ENCODE measurements at places on chromosomes 13 and 19.

- DNase-seq, result no peak
Observed at GRCh38 chr13:101303521-101303920, 112.8 kb downstream of the NALCN start.

DNA sequence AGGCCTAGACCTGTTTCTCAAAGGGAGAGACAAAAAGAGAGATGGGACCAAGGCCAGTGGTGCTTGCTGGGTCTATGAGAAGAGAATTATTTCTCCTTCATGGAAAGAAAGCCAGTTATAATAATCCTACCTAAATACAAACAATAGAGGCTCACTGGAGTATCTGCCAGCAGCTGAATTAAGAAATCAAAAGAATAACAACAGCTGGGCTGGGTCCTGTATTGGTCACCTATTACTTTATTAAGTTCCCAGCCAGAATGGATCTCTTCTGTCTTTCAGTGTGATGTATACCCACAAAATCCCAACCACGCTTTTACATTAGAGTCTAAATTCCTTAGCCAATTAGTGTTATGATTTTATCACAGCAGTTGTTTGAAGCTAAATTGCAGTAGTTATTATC, 297.8 kb upstream of the DACH1 start:
- no peak for DNase-seq

- no peak for DNase-seq
Observed at GRCh38 chr19:18401580-18402112, 4.2 kb upstream of the LRRC25 start.

DNA sequence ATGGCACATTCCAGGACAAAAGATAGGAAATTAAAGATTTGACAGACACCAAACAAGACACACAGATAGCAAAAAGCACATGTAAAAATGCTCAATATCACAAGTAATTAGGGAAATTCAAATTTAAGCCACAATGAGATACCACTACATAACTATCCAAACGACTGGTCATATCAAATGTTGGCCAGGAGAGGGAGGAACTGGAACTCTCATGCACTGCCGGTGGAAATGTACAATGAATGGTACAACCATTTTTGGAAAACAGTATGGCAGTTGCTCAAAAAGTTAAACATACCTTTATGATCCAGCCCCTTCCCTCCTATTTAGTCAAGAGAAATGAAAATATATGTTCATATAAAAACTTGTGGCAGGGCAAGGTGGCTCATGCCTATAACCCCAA, 36.8 kb upstream of the CYP2S1 start:
- no peak for DNase-seq

DNA sequence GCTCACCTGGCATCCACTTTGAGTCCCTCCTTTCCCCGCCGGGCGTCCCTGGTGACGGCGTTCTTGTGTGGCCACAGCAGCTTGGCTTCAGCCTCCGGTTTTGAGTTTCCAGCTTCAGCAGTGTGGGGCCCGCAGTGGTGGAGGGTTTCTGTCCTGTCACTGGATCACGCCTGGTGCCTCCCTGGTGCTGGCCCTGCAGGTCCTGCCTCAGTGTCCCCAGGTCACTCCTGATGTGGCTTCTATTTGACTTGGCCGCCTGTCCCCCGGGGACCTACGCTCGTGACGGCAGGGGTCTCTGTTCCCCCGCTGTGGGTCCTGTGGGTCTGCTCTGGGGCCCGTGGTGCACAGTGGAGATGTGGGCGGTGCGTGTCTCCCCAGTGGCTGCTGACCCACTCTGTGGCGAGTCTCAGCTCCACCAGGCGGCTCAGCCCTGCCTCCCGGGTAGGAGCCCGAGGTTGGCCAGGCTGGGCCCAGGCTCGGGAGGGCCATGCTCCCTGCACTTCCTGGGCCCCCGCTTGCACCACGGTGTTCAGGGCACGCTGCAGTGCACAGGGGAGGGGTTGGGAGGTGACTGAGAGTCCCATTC, 1.9 kb downstream of the ATP4B start:
- DNase-seq, result no peak

- DNase-seq, result no peak
Observed at GRCh38 chr19:14054721-14055120, 7.2 kb downstream of the PALM3 start.

GRCh38 chr19:19461671-19462622, 53.4 kb downstream of the TSSK6 start:
- DNase-seq, result no peak

DNA sequence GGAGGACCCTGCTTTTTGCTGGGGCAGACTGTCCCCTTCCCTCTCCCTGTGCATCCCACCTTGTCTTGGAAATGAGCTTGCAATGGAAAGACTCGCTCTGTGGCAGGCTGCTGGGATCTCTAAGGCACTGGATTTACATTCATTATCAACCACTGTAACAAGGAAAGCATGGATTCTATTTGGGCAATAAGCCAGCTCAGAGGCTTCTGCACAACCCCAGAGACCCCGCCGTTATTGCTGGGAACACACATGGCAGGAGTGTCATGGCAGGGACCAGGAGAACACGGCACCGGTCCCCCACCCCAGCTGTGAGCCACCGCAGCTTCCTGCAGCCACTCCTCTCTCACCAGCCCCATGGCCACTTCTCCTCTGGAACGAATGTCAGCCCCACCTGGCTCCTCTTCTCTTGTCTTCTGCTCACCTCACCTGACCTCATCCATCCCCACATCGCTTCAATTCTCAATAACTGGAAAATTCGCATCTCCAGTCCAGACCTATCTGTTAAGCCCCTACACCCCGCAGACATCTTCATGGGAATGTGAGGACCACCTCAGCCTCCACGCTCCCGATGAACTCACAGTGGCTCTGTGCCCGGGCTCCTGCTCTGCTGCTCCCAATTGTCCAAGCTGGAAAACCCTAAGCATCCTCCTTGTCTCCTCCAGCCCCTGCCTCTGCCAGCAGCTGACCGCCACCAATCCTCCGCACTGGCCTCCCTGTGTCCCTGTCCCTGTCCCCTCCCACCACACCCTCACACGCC, 181.5 kb downstream of the USP12 start:
- DNase-seq, result no peak

DNA sequence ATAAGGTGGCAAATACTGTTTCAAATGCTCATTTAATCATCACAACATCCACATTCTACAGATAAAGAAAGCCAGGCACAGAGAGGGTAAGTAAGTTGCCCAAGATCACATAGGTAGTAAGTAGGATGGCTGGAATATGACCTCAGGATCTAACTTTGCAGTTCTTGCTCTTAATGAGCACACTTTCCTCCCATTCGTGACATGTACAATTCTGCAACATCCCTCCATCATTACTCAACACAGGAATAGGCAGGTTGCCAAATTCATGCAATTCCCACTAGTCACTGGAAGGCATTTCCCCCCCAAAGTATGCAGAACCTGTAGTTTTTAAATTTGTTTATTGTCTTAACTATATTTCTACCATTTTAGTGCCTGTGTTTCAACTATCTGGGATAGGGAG, 109.2 kb downstream of the OLFM4 start:
- DNase-seq, result no peak

DNA sequence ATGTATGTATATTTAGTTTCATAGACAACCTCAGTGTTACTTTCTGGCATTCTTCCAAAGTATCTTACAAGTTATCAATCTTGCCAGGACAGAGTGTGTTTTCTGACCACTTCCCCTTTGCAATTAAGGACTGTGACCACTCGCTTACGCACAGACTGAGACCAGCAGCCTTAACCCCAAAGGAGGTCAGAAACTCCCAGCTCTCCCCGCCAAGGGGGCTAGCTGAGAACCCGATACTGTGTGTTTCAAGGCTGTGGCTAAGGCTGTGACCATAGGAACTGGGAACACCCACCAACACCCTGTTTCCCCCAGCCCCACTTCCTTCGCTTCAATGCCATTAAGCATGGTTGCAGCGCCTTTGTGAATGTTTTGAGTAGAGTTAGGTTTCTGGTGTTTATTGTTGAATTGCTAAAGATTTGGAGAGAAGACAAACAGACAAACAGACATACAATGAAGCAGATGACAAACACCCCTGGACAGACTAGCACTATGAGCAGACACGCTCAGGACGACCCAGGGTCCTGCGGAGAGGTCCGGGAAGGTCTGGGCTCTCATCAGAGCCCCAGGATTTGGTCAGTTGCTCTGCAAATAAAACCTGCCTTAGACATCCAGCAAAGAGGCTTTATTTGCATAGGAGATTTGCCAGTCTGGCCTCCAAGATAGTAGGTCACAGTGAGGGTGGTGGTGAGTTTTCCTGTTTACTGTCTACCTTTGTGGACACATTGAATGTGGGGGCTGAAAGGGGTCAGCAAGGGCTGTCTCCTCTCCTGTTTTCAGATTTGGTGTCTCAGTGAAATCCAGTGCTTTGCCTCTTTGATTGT, 25.0 kb upstream of the TNFSF11 start:
- peak; percentile 2 for DNase-seq

DNA sequence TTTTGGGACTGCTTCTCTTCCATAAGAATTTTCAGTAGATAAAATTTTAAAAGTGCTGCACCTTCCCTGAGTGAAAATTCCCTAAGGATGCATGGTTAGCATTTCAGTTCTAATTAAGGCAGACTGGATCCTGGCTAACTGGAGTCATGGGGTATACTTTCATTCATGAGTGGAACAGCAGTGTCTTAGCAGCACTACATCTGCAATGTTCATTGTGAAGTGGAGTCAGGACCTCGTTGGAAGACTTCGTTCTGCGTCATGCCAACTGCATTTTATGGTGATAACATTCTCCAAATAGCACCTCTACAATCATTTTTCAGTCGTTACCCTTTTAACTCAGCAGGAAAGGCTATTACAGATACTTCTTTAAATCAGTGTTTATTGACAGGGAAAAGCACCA, 25.5 kb downstream of the PHF11 start:
- DNase-seq, result no peak

DNA sequence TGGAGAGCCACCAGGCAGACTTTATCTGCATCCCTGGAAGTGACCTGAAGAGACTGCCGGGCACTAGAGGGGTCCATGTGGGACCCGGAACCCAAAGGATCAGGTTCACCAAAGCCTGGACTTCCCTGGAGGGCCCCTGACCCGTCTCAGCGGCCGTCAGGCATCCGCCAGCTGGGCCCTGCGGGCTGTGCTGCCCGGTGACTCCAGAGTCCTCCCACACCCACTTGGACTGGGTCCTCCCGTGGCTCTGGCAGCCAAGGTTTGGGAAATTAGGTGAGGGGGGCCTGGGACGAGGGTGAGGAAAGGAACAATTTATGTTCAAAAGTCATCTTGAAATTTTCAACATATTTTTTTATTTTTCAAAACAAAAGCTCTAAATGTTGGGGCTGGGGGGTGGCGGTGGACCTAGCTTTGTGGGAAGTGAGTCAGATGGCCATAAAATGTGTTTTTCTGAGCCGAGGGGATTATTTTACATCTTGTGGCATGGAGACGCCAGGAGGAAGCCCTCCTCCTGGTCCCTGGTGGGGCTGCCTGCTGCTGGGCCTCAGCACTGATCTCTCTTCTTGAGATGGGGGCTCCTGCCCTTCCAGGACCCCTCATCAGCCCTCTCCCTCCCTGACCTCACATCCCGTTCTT, 20.2 kb downstream of the CEBPA start:
- no peak for DNase-seq

GRCh38 chr13:42270160-42270856, 1.6 kb upstream of the AKAP11 start:
- no peak for DNase-seq

GRCh38 chr13:38494445-38494844, 144.8 kb downstream of the UFM1 start:
- no peak for DNase-seq

DNA sequence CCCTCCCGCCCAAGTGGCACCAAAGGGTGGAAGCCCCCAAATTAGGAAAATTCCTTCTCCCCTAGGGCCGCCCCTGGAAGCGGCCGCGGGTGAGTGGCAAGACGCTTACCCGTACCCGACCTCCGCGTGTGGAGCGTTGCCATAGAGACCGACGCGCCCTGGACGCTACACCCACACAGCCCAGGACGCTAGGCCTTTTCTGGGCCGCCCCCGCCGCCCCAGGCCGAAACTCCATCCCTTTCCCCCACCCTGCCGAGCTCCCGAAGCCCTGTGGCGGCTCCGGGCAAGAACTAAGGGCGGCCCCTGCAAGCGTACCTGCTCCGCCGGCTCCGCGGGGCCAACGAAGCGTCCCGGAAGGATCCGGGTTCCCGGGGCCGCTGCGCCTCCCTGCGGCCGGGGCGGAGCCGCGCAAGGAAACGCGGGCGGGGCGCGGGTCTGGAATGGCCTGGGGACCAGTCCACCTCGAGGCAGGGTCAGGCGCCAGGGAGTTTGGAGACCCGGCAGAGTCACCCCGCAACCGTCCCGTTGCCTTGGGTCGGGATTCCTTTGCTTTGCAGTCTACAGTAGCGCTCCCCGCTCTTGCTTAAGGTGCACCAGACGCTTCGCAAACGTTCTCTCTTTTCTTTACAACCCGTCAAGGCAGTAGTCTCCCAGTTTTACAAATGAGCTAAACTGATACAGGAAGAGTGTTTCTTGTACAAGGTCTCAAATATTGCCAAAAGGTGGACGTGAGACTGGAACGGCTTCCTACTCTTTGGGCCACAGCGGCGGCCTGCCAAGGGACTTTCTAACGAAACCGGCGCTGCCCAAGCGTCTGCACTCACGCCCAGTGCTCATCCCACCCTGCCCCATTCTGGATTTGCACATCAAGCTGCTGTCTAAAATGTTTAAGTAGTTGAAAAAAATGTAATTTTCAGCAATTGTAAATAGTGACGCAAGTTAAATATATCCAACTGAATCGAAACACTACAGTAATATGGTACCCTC, at the start of gene NEK5:
TSS of gene NEK5 (minus strand) at position 360 of the 987 bp plus-strand sequence. CDS start 1,591 bp downstream, outside the sequence.
- DNase-seq, result peak; percentile 18

DNA sequence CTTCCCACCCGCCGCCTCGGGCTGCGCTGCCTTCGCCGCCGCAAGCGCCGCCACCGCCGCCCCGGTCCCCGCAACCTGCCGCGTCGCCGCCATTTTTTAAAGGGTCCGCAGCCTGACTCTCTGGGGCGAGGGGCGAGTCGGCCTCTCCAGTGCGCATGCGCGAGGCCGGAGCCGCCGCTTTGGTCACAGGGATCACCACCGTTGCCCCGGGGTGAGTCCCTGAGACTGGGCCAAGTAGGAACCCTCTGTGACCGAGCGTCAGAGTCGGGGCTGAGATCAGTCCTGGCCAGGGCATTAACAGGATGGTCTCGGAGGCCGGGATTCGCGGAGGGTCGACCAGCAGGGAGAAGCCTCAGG, 42.6 kb downstream of the ZNF146 start:
- DNase-seq, result no peak

GRCh38 chr19:30911491-30911890, 437.7 kb downstream of the TSHZ3 start:
- DNase-seq, result no peak

- no peak for DNase-seq
Observed at GRCh38 chr19:31992750-31993149, 352.7 kb upstream of the ZNF507 start.

GRCh38 chr13:40149611-40150274, 494.3 kb downstream of the COG6 start:
- peak; percentile 41 for DNase-seq

DNA sequence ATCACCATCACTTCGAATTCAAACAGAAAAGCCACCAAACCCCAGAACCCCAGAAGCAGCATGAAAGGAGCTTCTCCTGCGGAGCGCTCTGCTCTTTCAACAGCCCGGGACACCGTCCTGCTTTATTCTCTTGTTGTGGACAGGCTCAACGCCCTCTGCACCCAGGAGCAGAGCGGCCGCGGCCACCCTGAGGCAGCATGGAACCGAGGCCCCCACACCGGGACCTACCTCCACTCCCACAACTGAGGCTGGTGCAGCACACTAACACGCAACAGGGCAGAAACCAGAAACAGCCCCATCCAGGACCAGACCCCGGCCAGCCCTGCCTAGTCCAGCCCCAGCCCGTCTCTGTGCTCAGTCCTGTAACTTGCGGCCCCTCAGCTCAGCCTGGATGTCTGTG, 7.2 kb downstream of the AP3D1 start:
- no peak for DNase-seq

GRCh38 chr13:20882206-20882605, 20.3 kb downstream of the XPO4 start:
- no peak for DNase-seq

All from stimulated activated CD4-positive, alpha-beta T cell treated with anti-CD3 and anti-CD28 coated beads, Interleukin-4, amount 100 ng/mL, for 4 hours (primary cell).